ENCODE measurements at places on chromosomes 12 and 14.

DNA sequence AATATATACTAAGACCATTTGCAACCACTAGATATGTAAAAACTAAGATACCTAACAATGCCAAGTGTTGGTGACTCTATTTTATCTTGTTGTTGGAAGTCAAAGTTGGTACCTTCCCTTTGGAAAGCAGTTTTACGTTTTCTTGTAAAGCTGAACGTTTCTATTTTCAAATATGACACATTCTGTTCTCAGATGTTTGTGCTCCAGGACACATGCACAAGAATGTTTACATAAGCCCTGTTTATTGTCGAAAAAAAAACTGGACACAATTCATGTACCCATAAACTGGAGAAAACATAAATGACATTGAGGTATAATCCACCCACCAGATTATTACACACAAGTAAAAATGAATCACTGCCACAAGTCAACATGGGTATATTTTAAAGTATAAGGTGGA, 967.4 kb downstream of the BCL11B start:
- DNase-seq = no peak

- peak; percentile 78 for DNase-seq
Measured at GRCh38 chr12:121811434-121812319, 7.9 kb downstream of the SETD1B start.

DNA sequence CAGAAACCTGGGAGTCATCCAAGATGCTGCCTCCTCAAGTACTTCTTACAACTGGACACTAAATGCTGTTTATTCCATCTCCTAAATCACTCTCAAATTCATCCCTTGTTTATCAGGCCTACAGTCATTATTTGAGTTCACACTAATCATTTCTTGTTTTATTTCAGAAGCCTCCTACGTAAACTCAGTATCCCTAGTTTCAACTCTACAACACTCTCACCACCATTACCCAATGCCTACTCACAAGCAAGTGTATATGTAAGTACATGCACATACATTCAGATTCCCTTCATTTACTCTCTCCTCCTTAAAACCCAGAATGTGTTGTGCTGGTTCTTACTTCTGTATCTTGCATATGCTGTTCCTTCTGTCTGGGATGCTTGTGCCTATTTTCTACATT, 43.0 kb downstream of the DDHD1 start:
- DNase-seq = no peak

- peak; percentile 94 for DNase-seq
Measured at GRCh38 chr14:45083976-45084722, at the start of gene PRPF39. Gene PRPF39, plus strand, starts transcription at chr14:45084116. Its CDS starts 11,124 bp downstream, at chr14:45095240.

- no peak for DNase-seq
Measured at GRCh38 chr14:20418501-20418909, 5.2 kb upstream of the TEP1 start.

DNA sequence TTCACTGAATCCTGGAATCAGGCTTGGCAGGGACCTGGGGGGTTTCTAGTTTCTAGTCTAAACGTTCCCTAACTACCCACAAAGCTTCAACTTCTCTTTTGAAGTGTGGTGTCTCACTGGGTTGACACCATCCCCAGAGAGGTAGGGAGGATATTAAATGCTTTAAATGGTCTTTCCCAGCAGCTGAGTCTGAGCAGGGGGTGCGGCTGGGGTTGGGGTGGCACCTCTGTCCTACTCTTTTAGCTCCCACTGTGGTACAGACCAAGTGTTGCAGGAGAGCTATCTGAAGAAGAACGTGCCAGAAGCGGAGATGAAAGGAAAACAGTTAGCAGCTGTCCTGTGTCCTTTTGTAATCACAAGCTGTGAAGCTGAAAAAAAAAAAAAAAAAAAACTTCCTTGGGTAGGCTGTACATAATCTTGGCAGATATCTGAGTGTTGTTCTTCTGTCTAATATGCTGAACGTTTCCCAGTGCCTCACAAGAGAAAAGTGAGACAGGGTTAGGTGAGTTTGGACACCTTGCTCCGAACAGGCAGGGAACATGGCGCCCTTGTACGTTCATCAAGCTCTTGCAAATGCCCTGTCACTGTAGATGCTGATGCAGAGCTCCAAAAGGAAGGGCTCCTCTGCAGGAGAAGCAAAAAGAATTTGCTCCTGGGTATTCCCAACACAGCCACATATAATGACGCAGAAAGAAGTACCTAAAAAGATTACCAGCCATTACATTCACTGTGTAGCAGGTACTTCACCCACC, 447.2 kb downstream of the APAF1 start:
- DNase-seq = no peak

GRCh38 chr12:114444422-114445279, 38.7 kb upstream of the TBX5 start:
- DNase-seq = no peak

DNA sequence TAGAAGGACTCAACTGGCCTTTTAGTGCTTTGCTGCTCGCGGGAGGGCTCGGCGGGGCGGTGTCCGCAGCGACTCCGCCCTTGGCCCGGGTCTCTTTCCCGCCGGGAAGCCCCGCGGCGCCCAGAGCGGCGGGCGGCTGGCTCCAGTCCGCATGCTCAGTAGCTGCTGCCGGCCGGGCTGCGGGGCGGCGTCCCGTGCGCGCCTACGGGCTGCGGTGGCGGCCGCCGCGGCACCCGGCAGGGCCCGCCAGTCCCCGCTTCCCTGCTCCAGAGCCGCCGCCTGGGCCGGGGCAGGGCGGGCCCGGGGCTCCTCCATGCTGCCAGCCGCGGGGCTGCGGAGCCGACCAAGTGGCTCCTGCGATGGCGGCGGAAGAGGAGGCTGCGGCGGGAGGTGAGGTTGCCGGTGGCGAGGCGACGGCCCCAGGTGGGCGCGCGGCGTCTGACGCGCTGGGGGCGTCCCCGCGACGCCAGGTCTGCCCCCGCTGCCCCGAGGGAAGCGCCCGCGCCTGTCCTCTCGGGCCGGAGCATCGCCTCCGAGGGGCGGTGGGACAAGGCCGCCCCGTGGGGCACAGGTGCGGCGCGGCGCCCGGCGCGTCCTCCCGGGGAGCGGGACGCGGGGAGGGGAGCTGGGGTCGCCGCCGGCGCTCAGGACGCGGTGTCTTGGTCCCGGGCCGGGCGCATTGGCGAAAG, at the start of gene BMAL2:
TSS of gene BMAL2 (plus strand) at position 123 of the 689 bp plus-strand sequence. CDS start at position 360, 237 bp downstream.
- DNase-seq = peak; percentile 55

DNA sequence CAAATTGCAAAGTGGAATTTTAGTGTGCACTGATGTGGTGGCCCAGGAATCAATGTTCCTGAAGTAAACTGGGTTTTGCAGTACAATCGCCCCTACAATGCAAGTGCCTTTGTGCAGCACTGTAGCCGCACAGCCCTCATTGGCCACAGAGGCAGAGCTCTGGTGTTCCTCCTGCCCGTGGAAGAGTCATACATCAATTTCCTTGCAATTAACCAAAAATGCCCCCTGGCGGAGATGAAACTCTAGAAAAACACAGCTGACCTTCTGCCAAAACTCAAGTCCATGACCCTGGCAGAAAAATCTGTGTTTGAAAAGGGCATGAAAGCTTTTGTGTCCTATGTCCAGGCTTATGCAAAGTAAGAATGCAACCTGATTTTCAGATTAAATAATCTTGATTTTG, 117.9 kb upstream of the PRB2 start:
- DNase-seq = no peak

DNA sequence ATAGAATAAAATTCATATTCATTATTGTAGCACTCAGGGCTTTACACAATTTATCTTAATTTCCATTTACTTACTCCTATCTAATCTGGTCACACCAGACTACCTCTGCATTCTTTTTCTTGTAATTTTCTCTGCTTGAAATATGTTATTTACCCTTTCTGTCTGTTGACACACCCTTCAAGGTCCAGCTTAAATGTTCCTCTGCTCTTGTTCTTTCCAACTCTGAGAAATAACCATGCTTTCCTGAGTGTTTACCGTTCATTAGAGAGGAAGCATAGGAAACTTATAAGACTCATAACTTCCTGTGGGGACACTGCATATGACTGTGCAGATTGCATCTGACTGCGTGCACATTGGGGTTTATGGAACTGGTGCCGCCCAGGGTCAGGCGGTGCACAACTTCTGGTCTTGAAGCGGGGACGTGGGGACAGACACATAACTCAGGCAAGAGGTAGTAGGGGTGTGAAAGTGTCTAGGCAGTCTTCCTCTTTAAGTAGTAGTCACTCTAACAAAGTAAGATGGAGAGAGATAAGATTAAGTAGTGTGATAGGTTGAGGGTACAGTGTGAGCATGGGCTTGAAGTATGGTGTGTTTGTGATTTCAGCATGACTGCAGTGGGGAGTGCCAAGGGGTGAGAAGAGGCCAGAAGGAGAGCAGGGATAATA, 42.6 kb upstream of the FOXJ2 start:
- no peak for DNase-seq

GRCh38 chr12:89889062-89889461, 180.4 kb upstream of the ATP2B1 start:
- DNase-seq = no peak

DNA sequence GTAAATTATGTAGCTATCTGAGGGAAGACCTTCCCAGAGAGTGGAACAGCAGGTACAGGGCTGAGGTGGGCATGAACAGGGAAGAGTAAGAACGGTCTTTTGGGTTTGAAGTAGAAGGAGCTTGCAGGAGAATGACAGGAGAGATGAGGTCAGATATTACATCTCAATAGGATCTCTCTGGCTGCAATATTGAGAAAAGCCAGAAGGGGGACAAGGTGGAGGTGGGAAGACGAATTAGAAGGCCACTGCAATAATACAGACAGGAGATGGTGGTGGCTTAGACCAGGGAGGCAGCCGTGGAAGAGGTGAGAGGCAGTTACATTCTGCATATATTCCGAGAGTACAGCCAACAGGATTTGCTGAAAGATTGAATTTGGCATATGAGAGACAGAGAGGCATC, 310.2 kb downstream of the APAF1 start:
- no peak for DNase-seq

DNA sequence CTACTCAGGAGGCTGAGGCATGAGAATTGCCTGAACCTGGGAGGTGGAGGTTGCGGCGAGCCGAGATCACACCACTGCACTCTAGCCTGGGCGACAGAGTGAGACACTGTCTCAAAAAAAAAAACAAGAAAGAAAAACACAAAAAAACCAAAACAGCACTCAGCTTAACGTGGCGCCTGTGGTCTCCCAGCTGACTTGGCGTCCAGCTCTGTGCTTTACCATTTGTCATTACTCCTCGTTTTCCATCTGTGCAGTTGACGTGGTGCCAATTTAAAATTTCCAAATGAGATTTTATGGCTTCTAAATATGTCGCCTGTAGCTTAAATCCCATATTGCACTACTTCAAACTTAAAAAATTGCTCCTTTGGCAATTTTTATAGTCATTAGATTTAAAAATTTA, 2.0 kb downstream of the MGP start:
- no peak for DNase-seq

DNA sequence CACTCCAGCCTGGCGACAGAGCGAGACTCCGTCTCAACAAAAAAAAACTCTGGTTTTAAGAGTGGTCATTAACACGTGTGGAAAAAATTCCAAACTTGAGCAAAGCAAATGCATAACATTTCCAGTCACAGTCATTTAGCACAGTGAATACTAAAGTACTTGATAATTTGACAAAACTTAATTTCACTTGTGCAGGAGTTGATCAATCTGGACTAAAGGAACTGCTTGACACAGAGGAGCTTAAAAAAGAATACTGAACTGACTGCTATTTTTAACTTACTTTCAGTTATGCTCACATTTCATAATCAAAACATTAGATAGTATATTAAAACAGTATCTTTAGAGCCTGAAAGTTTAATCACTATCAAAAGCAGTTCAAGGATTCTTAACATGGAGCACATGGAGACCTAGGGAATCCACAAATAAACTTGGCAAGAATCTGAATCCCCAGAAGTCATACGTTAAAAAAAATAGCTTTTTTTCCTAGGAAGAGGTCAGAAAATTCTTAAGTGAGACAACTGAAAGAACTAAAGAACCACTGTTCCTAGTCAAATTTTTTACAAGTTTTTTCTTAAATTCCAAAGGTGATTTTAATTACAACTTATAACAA, 7.4 kb downstream of the UBE2N start:
- no peak for DNase-seq

- DNase-seq = no peak
Measured at GRCh38 chr12:27101290-27101689, 18.9 kb upstream of the C12orf71 start.

DNA sequence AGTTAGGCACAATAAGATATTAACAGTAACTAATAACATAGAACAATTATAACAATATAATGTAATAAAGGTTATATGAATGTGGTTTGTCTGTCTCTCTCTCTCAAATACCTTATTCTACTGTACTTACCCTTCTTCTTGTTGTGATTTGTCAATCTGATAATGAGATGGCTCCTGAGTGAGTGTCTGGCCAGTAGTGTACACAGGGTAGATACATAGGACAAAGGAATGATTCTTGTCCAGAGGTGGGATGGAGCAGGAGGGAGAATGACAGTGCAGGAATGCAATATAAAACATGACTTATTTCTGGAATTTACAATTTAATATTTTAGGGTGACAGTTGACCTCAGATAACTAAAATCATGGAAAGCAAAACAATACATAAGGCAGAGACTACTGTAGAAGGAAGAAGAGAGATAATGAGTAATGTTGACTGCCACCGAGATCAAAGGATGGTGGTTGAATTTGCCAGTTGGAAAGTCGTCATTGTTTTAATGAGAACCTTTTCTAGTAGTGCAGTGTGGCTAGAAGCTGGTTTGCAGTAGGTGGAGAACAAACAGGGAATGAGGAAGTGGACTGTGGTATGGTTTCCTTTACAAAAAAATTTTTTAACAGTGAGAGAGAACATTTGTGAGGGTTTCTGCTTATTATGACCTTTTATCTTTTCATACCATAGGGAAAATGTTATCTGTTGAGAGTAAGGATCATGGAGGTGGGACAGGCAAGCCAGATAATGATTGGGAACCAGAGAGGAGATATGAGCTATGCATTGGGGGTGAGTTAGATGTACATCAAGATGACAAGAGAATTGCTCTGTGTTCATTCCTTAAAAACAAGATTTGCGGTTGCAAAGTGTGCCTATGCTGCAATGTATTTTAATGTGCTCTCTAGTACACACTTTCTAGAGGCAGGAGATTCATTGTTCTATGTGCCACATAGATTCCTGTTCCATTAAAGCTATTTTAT, 458.3 kb downstream of the BTG1 start:
- no peak for DNase-seq

- DNase-seq = no peak
Measured at GRCh38 chr12:44372259-44372658, 503.9 kb downstream of the NELL2 start.

GRCh38 chr12:50734409-50735263, 29.3 kb upstream of the ATF1 start:
- DNase-seq = peak; percentile 9

DNA sequence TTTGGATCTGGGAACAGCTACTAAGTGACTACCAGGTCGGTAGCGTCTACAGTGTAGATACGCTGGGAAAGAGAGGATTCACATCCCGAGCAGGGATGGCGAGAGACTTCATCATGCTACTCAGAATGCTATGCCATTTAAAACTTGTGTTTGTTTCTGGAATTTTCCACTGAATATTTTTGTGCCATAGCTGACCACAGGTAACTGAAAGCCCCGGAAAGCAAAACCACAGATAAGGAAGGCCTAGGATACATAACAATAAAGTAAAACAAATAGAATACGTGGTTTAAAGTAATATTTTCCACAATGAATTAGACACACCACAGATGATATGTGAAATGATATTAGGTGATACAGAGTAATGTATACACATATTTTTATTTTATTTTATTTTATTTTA, 7.9 kb upstream of the HCAR1 start:
- DNase-seq = no peak

All from NCI-H2081 (cell line).